ENCODE measurements at places on chromosomes 2 and 18. TPM values are rescaled to one million over a fixed set of nuclear protein-coding genes. Genes with fewer than 3 reads are reported as not detected.

DNA sequence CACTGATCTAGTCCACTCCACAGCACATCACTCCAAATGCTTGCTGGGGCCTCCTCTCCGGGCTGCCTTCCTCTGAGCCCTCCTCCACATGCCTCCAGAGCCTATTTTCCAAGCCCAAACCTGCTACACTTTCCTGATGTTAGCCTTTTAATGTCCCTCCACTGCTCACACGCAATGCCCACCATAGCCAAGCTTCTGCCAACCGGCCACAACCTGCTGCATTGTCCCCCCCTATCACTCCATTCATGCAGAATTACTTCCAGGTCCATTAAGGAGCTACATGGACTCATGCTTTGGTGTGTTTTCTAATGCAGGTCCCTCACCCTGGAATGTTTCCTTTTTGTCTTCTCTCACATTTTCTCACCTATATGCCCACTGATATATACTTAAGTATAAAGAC, 129.3 kb downstream of the MARCHF4 start:
- no peak for DNase-seq

Gene REL
- polyA plus RNA-seq, result 1.6 TPM

DNA sequence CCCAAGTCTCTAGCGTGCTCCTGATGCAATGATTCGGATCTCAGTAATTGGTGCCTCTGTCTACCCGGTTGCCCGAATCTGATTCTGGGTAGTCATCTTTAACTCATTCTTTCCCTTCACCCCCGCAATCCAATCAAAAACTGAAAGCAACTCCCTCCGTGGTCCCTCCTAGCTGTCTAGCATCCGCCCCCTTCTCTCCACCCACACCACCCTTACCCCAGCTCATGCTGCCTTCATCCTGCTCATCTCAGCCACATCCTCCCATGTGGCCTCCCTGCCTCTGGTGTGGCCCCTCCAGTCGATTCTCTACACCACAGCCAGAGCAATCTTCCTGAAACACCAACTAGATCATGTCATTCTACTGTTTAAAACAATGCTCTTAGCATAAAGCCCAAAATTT, 62.3 kb downstream of the TTC32 start:
- no peak for DNase-seq

GRCh38 chr2:39215545-39215944, 28.2 kb downstream of the CDKL4 start:
- no peak for DNase-seq

DNA sequence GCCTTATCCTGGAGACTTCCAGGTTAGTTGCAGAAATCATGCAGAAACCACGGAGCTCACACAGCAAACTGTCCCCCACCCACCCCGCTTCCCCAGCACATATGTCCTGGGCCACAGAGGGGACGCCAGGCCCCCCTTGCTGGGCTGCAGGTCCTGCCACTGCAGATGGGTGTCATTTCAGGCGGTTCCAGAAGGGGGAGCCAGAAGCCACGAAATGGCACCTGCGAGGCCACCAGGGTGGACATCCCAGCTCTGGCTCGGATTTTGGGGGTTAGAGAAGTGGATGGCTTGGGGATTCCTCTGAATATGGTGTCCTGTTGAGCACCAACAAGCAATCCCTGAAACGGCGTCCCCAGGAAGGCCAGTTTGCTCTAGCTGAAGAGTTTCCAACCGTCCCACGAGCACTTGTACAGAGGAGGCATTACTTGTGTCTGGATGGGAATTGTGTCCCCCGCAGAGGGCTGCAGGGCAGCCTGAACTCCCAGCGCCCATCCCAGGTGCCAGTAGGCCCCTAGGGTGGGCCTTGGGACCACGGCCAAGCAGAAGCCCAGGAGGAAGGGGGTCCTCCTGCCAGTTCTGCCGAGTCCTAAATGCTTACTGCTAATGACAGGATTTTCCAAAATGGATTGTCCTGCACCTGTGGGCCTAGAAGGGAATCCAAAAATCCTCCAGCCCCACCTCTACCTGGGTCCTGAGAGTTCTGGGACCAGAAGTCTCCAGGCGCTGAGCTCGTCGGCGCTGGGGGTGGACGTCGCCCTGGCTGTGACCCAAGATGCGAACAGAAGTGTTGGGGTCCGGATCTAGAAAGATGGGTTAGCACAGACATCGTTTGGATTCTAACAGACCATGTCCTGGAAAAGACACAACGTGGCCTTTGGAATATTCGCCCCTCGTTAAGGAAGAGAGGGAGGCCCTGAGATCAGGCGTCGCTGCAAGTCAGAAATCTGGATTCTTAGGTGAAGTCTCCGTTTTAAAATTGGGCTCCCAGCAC, 14.6 kb upstream of the NFATC1 start:
- DNase-seq, result no peak

DNA sequence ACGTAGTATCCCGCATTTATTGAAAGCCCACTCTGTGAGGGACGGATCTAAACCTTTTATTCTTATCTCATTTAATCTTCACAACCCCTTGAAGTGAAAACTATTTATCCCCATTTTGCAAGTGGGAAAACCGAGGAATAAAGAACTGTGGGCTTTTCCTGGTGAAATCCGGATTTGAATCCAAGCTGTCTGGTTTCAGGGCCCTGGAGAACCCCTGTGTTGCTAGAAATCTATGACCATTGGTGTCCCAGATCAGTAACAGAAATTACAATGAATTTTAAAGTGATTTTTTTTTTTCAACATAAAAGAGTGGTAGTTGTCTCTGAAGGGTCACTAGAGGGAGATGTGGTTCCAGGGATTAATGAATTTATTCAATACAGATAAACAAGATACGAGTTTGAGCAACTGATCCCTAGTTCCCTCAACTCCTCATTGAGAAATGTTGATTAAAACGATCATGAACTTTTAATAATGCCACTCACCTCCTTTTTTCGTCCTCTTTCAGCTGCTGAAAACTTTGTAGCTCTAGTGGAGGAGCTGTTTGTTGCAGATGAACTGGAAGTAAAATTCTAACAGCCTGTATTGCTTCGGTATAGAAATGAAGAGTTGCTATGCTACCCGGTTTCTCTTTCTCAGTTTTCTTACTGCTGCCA, 940 bp downstream of the XRCC5 start:
- DNase-seq, result no peak

Gene LRPPRC
- polyA plus RNA-seq, result 43.8 TPM

Gene ANKRD30B
- not detected for polyA plus RNA-seq

DNA sequence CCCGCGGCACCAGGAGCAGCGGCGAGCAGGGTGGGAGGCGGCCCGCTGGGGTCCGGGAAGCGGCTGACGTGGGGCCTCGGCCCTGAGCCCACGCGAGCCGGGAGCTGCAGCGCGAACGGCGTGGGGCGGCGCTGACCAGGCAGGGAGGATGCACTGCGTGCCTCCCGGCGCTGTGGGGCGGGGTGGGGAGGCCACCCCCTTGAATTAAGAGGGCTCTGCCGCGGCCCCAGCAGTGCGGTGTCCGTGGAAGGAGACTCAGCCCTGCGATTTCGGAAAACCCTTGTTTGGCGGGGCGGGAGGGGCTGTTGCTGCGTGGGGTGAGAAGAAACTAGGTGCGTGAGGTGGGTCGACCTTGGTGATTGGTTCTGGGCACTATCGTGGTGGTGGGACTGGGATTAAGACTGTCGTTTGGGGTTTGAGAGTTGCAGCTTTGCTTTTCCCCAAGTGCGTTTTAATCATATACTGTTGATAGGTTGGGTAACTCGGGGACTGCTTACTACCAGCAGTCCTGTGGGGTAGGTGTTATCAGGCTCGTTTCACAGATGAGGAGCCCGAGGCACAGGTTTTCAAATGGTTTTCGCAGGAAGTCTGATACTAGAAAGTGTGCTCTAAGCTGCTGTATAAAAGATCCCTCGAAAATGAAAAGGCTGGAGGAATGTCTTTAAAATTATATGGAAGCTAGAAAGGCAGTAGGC, 722 bp downstream of the ACSL3 start:
- DNase-seq, result no peak

DNA sequence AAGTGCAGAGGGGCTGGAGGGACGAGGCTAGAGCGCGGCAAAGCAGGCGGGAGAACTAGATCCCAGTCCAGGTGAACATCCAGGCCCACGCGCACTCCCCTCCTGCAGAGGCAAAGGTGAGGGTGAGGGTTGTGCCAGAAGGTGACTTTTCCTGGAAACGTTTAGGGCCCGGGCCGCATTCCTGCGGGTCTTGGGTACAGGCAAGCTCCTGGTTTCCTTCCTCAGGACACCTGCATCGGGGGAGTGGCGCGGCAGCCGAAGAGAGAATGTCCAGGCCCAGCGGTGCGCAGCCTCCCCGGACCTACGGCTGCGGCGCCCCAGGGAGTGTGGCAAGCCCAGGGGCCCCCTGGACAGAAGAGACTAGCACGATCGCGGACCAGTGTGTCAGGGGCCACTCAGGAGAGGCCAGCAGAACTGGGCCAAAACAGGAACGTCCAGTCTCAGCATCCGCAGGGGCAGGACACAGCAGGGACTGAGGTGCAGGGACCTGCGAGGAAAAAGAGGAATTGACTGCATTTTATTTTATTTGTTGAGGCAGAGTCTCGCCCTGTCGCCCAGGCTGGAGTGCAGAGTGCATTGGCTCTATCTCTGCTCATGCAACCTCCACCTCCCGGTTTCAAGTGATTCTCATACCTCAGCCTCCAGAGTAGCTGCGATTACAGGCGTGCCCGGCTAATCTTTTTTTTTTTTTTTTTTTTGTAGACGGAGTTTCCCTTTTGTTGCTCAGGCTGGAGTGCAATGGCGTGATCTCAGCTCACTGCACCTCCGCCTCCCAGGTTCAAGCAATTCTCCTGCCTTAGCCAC, 8.7 kb upstream of the IMPA2 start:
- no peak for DNase-seq

DNA sequence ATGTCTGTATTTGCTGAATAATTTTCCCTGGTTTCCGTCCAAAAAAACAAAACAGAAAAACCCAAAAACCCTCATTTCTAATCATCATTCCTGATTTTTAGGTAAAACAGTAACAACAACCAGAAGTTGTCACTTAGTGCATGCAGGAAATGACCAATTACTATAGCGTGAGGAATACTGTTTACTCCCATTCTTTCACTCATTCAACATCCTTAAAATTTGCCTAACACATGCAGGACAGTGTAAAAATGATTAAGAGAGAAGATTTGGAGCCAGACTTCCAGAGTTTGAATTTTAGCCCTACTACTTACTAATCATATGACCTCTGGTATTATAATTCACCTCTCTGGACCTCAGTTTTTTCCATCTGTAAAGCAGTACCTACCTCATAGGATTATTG, 83.1 kb downstream of the FIGN start:
- no peak for DNase-seq

Gene CDH19
- not detected for polyA plus RNA-seq

DNA sequence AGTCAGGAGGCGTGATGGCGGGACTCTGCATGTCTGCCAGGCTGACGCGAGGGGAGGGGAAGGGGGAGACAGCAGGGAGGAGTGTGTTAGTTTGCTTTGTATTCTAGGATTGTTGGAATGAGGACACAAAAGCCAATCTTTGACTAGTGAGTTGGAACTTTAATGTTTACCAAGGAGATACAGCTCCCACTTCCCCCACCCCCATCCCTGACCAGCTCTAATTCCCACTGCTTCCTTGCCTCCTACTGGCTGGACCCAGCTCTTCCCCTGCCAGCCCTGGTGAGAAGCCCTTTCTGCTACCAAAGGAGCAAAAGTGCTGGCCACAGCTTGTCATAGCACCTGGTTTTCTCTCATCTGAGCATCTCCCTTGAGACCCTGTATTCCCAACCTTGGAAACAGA, 84.5 kb downstream of the CELF4 start:
- DNase-seq, result no peak

DNA sequence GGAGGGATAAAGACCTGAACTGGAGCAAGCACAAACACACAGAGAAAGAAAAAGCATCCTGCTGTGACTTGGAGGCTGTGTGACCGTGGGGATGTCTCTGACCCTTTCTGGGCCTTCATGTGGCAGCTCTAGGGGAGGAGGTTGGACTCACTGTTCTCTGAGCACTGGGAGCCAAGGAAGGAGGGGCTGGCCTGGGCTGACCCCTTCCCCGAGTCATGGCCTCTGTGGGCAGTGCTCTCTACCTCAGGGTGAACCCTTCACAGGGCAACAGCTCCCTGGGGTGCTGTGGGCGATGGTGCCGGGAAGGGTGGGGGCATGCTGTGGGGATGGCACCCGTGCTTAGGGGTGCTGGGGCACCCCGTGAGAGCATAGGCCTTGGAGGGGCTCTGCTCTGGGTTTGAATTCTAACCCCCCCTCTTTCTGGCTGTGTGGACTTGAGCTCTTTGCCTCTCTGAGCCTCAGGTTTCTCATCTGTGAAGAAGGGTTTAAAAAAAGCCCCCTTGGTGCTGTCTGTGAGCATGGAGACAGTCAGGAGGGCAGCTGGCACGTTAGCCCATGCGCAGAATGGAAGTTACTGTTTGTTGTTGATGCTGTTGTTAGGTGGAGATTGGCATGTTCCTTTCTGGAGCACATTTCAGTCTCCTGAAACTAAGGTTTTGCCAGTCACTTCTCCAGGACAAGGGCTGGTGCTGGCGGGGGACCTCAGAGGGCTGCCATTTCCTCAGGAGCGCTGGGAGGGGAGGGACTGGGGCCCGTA, 700 bp downstream of the TOGARAM2 start:
- no peak for DNase-seq

Gene SOCS6
- 9.1 TPM for polyA plus RNA-seq

GRCh38 chr2:109513749-109514588, 99.8 kb downstream of the SEPTIN10 start:
- DNase-seq, result no peak

DNA sequence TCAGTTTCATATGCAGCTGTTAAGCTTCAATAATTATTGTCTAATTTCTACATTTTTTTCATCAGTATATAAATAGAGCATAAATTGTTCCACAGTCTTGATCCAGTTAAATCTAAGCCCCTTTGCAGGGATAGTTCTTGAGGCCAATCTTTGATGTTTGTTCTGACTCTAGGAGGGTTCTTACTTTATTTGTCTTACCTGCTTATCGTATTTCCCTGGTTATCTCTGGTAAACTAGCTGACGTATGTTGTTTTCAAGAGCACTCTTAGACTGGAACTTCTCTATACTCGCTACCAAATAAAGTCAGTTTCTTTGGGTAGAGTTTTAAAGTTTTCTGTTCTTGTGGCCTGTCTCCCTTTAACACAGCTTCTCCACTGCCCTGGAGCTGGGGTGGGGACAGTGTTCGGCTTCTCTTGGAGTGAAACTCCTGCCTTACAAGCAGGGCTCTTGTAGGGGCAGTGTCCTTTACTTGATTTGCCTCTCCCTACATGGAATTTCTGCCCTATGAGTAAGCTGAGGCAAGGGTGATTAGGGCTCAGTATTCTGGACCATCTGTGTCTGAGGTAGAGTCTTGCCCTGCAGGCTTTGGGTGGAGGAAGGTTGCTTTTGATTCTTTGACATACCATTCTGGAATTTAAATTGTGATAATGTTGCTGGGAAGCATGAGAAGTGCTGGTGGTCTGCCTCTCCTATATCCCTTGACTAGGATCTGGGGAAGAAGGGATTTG, 90.3 kb downstream of the PTPN4 start:
- DNase-seq, result no peak

Gene DHRS9
- polyA plus RNA-seq, result not detected
